AG08396 (cell line): ENCODE measurements at places on chromosomes 6 and 20.

DNA sequence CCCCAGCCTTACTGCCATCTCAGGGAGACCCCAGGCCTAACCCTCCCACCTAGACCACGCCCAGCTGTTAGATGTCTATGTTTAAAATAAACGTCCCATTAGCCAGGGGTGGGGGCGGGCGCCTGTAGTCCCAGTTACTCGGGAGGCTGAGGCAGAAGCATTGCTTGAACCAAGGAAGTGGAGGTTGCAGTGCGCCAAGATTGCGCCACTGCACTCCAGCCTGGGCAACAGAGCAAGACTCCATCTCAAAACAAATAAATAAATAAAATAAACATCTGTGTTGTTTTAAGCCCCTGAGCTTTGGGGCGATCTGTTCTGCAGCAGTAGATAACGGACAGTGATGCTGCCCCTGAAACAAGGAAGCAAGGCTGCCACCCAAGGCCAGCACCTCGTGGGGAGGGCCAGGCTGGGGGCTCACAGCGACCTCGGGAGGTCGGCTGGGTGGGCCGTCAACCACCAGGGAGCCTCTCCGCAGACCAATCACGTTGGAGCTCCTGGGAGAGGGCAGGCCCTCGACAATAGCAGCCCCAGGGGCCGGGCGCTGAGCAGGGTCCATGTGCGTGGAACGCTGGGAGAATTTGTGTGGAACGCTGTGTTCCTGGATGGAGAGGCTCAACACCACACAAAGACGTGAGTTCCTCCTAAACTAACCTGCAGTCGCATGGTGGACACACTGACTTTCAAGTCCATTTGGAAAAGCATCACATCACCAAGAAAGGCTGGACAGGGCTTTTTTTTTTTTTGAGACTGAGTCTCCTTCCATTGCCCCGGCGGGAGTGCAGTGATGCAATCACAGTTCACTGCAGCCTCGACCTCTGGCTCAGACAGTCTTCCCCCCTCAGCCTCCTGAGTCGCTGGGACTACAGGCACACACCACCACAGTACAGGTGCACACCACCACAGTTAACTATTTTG lies 1.0 kb upstream of the HELZ2 start:
- no peak for DNase-seq

- no peak for DNase-seq
These were observed 24.6 kb upstream of the CTNNBL1 start for GRCh38 chr20:37669062-37669772.

DNA sequence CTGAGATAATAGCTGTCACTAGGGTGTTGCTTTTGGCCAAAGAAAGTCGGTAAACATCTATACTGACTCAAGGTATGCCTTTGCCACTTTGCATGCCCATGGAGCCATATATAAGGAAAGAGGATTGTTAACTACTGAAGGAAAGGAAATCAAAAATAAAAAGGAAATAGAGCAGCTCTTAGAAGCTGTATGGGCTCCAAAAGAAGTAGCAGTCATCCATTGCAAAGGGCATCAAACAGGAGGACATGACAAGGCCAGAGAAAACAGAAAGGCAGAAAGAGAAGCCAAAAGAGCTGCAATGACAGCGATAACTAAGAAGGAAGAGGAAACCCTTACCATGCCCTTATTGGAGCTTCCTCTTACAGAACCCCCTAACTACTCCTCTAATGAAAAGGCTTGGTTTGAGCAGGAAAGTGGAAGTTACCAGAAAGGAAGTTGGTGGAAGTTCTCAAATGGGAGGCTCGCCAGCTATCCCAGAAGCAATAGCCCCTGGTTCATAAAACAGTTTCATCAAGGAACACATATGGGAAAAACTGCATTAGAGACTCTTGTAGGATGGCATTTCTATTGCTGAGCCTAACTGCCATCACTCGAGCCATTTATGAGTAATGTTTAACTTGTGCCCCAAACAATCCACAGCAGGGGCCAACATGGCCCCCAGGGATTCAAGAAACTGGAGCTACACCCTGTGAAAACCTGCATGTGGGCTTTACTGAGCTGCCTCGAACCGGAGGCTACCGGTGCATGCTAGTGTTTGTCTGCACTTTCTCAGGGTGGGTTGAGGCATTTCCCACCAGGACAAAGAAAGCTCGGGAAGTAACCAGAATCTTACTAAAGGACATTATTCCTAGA lies 7.0 kb downstream of the IL22RA2 start:
- no peak for DNase-seq

DNA sequence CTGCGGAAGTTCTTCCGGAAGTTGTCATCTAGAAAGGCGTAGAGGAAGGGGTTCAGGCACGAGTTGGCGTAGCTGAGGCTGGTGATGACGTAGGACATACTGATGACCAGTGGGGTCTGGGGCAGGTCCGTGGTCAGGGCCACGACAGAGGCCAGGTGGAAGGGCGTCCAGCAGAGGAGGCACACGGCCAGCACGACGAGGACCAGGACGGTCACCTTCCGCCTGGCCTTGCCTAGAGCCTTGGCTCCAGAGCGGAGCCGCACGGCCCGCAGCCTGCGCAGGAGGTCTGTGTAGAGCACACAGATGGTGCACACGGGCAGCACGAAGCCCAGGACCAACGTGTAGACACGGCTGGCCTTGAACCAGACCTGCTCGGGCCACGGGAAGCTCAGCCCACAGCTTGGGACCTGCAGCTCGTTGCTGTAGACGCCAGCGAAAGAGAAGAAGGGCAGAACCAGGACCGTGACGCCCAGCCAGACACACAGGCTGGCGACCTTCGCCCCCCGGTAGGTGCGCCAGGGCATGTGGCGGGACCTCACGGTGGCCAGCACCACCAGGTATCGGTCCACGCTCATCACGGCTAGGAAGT lies 1.4 kb downstream of the NPBWR2 start:
- DNase-seq, result no peak

DNA sequence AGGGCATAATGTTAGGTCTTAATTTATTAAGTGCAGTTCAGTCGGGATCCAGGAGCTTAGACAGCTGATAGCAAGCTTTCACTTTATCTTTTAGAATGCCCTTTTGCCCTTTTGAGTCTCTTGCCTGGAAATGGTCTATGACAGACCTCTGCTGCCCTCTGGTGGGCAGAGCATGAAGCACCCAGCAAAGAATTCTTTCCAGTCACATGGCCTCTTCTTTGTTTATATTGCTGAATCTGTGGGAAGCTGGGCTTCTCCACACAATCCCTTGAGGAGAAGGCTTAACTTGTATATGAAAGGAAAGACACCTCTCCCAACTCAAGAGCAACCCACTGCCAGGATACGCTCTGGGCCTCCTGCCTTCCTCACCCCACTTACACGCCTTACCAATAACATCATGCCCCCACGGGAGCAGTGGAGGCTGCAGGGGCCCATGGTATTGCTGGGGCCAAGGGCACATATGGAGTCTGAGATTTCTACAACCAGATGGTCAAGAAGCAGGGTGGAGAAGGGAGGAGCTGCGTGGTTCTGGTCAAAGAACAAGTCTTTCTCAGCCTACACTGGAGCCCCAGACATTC lies 20.4 kb downstream of the WFDC3 start:
- peak; percentile 72 for DNase-seq

DNA sequence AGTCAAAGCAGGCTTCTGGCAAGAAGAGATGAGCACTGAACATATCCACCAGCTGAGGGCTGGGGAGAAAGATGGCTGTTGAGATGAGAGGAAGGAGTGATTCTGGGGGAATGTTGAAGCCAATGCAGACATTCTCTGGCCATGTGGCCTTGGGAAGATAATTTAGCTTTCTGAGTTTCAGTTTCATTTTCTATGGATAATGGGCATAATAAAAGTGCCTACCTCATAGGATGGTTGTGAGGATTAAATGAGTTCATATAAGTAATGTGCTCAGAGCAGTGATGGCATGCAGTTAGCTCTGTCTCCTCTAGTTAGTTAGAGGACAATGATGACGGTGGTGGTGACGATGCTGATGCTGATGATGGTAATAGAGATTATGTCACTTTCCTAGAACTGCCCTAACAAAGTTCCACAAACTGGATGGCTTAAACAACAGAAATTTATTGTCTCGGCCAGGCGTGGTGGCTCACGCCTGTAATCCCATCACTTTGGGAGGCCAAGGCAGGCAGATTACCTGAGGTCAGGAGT lies 18.5 kb upstream of the KCNK5 start:
- no peak for DNase-seq

GRCh38 chr20:35988910-35989463 lies 20.6 kb downstream of the CNBD2 start:
- DNase-seq, result no peak

GRCh38 chr6:166907871-166908806 lies 48.2 kb downstream of the RNASET2 start:
- DNase-seq, result no peak

DNA sequence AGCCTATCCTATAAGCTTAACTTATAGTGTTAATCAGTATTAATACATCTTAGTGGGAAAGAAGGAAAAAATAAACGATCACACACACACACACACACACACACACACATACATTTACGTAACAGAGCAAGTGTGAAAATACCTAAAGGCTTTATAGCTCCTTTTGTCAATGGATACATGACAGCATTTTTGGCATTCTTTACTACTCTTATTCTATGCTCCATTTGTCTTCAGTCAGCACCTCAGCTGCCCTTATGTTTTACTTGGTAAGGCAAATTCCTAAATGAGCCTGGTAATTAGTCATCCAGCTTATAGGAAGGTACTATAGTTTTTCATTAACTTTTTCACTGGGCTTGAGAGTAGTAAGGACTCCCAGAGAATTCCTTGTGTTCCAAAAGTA lies 25.1 kb upstream of the SLC17A3 start:
- no peak for DNase-seq

DNA sequence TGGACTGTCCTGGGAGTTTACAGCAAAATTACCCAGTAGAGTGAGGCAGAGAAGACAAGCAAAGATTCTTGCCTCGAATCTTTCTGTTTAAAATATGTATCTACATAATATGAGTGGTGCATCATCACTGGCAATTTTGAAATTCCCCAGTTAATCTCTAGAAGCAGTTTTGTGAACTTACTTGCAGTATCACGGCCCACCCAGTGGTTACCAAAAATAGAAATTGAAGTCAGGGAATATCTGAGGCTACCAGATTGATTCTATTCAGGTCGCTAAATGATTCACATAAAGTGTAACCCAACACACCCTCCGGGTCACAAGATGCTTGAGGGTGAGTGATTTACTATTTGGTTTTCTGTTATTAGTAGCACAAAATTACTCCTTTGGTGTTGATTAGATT lies 111.9 kb downstream of the PPP1R14C start:
- DNase-seq, result no peak

DNA sequence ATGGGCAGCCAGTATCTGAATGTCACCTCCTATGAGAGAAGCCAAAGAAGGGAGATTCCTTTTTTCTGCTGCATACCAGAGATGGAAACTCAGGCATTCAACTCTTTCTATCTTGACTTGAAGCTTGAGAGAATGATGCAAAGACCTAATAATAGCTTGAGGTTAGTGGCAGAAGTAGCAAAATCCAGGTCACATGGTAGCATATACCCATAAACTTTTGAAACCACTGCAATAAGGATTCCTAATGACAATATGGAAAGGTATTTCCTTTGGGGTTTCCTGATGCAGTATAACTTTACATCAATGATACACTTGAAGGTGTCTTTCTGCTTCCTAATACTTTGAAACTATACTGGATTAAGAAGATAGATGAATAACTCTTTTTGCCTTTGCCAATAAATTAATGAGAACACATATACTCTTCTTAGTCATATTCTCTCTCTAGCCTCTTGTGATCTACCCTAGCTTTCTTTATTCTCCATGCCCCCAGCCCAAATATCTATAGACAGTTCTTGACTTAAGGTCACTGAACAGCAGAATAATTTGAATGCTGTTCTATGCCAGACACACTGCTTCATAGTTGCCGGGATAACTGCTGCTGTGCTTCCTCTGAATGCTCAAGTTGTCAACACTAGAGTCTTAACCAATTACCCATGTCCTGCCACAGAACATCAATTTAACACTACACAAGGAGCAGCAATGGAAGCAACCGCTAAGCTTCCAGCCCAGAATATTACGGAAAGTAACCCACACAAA lies 155.5 kb upstream of the SIM1 start:
- DNase-seq, result peak; percentile 16

- no peak for DNase-seq
These were observed 5.7 kb downstream of the NOTCH4 start for GRCh38 chr6:32218167-32218566.

DNA sequence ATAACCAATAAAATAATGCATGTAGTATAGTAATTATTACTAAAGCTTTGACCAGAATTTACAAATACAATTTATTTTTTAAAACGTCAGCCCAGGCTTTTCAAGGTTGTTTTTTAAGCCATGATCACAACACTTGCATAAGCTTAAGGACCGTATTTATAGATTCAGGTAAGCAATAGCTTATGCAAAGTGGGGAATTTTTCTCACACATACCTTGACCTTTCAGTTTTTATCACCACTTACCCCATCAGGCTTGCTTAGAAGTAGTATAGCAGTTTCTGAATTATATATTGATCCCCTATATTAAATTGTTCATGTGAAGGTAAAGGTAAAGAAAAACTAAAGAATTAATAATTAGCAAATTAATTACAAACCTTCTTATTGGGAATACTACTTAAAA lies 232.3 kb upstream of the FKBP1C start:
- no peak for DNase-seq

GRCh38 chr6:89859744-89860143 lies 30.1 kb downstream of the CASP8AP2 start:
- DNase-seq, result no peak

DNA sequence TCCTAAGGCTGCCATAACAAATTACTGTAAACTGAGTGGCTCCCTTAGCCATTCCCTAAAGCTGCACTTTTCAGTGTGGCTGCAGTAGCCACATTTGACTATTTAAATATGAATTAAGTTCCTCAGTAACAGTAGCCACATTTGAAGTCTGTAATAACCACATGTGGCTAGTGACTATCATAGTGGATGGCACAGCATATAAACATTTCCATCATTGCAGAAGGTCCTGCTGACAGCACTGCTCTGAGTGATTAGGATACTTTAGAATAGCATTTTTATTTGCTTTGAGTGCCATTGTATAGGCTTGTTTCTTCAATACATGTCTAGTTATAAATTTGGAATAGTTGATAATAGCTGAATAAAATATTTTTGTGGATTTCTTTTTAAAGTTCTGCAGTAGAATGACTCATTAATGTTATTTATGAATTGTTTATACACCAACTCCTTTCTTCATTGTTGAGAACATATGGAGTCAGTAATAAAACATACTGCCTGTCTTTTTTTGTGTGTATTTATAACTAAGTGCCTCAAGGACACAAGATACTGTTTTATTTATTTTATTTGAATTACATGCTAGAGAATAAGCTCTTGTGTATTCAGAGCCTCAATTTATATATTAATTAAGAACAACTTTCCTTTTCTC lies 217.2 kb downstream of the CDKAL1 start:
- no peak for DNase-seq

GRCh38 chr6:139144490-139145085 lies 9.7 kb downstream of the HECA start:
- DNase-seq, result no peak

- peak; percentile 74 for DNase-seq
These were observed 74.7 kb downstream of the MRPL14 start for GRCh38 chr6:44052419-44053023.

- DNase-seq, result peak; percentile 31
These were observed 814 bp downstream of the TFAP2B start for GRCh38 chr6:50819466-50819903.

GRCh38 chr20:20333866-20334265 lies 34.0 kb upstream of the INSM1 start:
- no peak for DNase-seq
